ENCODE measurements at places on chromosomes 7 and 10. TPM values are rescaled to one million over a fixed set of nuclear protein-coding genes. Genes with fewer than 3 reads are reported as not detected.

DNA sequence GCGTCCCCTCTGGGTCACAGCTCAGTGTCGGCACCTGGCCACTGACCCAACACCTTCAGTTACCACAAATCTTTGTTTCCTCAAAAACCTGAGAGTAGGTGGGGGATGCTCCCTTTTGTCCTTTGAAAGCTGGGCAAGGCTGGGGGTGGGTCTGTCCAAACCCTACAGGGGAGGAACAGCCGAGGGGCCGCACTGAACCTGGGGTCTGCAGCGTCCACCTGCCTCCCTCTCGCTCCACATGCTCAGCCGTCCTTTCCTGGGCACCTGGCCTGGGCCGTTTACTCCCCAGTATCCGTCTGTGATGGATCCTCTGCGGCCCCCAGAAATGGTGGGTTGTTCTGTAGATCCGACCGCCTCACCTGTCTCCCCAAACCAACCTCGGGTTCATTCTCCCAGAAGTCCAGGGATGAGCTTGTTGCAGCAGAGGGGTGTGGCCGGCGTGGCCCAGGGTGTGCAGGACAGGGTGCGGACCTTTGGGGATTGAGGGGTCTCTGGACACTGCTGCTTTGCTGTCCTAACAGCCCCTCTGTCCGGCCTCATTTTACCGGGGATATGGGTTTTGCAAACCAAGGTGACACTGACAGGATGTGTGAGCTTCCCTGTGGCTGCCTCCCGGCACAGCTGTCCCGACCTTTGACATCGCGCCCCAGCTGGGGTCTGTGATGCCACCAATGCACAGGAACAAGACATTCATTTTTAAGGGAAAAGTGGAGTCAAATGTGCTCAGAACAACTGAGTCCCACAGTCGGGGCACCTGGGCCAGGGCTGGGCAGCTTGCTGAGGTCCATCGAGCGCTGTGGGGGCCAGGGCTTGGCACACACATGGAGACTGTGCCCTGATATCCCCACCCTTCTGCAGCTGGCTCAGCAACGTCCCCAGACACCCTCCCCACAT lies 115.9 kb downstream of the VIPR2 start:
- no peaks in the 10 kb centered on the region for H3K27me3 ChIP-seq
- H3K4me1 ChIP-seq: peaks cover 18% of the 10 kb centered on the region
- no peak for DNase-seq
- H3K27ac ChIP-seq: peak overlapping the region; percentile 88
- no peak overlapping the region for H3K4me3 ChIP-seq

DNA sequence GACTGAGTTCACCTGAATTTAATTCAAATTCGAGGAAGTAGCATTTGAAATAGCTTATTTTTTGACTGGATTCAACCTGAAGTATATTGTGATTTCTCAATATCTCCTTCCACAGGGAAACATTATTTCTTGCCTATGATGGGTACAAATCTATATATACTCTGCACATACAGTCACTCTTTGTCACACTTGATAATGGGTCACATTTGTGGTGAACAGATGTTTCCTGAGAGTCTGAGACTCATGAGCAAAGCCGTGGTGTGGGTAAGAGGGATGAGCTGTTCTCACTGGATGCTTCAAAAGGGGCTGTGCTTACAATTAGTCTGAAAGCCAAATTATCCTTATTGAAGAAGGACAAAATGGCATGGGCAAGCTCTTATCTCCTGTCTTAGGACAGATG lies 18.0 kb upstream of the TBXAS1 start:
- H3K4me1 ChIP-seq: no peaks in the 10 kb centered on the region
- DNase-seq: no peak
- H3K36me3 ChIP-seq: no peaks in the 10 kb centered on the region
- no peaks in the 10 kb centered on the region for H3K27me3 ChIP-seq

- no peak overlapping the region for H3K27ac ChIP-seq
- H3K4me3 ChIP-seq: peak overlapping the region; percentile 38
- peaks cover 5% of the 10 kb centered on the region for H3K36me3 ChIP-seq
- H3K27me3 ChIP-seq: no peaks in the 10 kb centered on the region
- DNase-seq: no peak
- H3K4me1 ChIP-seq: peaks cover 11% of the 10 kb centered on the region
Observed at GRCh38 chr10:103663236-103663635, 169.7 kb downstream of the NEURL1 start.

DNA sequence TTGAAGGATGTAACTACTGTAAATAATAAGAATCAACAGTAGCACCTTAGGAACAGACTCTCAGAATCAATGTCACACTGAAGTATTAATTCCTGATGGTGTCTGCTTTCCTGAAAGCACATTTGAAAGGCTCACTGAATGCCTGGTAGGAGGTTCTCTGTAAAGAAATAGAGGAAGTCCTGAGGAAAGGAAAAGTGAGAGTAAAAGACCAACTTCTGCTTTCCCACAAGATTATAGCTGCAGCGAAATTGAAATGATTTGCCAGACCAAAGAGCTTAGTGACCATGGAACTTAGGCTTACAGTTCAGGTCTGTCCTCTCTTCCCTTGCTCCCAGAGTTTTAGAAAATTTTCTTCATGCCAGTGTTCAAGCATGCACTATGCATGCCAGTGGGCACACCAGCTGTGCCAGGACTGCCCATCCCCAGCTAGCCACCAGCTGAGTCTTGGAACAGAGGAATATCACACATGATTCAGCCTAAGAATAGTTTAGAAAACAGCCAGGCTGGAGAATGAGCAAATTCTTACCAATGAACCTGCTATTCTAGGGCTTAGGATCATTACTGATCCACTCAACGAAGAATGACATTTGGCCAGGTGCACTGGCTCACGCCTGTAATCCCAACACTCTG lies 123.2 kb downstream of the HERPUD2 start:
- no peaks in the 10 kb centered on the region for H3K36me3 ChIP-seq
- H3K27me3 ChIP-seq: no peaks in the 10 kb centered on the region
- H3K4me3 ChIP-seq: no peak overlapping the region
- no peak for DNase-seq
- H3K4me1 ChIP-seq: no peaks in the 10 kb centered on the region

GRCh38 chr10:72295330-72295910 lies 21.7 kb downstream of the DDIT4 start:
- H3K27me3 ChIP-seq: no peaks in the 10 kb centered on the region
- DNase-seq: no peak
- no peak overlapping the region for H3K4me3 ChIP-seq
- H3K4me1 ChIP-seq: no peaks in the 10 kb centered on the region
- no peak overlapping the region for H3K27ac ChIP-seq

DNA sequence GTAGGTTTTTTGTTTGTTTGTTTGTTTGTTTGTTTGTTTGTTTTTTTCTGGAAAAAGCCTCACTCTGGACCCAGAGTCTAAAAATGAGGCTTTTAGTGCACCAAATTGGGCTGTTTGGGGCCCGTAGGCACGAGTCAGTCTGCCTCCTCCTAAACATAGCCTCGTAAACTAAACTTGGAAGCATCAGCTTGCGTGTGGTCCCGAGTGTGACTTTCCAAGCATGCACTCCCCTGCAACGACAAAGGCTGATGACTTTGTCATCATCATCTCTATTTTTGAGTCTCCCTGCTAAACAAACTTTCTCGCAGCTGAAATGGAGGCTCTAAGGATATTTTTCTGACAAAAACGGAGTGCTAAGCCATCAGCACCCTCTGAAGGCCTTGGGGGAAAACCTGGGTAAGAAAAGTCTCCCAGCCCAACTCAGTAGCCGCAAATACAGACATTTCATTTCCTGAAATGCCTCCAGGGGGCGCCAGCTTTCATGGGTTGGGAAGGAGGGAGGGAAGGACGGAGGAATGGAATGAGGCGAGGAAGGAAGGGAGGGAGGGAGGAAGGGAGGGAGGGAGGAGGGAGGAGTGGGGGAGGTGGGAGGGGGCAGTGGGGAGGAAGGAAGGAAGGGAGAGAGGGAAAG lies 245.9 kb downstream of the KCNMA1 start:
- peak; percentile 65 for DNase-seq
- no peaks in the 10 kb centered on the region for H3K36me3 ChIP-seq
- peak overlapping the region; percentile 96 for H3K27ac ChIP-seq

DNA sequence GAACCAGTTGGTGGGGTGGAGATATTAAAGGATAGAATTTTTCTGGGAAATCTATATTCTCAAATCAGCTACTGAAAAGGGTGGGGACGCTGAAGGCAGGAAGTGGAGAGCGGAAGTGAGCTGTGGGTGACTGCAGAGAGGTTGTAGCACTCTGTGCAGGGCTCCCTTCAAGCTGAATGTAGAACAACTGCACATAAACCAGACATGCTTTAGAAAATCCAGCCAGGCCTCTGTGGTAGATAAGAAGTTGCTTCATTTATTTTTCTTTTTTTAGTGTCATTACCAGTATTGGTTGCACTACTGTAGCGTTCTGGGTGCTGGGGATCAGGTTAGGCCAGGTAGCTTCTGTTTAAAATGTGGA lies 127.8 kb downstream of the CELF2 start:
- H3K27ac ChIP-seq: no peak overlapping the region
- DNase-seq: no peak
- H3K4me1 ChIP-seq: peaks cover 21% of the 10 kb centered on the region
- H3K4me3 ChIP-seq: peak overlapping the region; percentile 5
- no peaks in the 10 kb centered on the region for H3K27me3 ChIP-seq

DNA sequence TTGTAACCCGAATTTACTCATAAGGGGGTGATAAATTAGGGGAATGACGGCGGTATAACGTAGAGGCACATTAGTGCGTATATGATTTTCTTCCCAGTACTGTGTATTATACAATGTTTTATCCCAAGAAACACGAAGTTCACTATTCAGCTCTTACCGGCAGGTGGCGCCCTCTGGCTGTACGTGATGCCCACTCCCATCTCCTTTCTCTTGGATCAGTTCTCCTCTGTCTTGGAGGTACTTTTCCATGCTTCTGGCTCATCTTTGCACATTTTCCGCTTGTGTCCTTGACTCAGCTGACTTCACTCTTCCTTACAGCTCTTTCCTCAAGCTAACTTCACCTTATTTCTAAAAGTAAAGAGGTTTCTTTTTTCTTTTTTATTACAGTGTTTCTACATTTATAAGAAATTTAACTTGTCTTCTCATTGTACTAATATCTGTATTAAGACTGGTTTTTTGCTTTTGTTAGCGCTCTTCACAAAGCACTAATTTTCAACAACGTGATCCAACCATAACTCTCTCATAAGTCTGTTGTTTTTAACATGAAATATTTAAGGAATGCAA lies 21.3 kb downstream of the TMEM176B start:
- no peak for DNase-seq
- no peak overlapping the region for H3K27ac ChIP-seq

DNA sequence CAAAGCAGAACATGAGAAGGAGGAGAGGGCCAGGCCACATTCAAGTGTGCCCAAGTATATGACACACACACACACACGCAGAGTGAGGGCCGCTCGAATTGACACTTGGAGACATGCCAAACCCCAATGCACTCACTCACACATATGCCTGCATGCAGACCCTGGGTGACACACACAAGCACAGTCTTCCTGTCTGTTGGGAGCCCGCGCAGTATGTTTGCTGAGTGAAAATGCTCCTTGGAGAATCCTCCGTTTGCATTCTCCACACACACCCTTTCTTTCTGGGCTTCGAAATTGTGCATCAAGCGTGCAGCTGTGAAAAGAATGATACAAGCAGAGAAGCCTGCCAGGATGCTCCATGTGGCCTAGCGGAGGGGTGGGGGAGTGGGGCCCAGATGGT lies 120.9 kb downstream of the PLXNA4 start:
- H3K27me3 ChIP-seq: no peaks in the 10 kb centered on the region
- H3K36me3 ChIP-seq: no peaks in the 10 kb centered on the region
- no peak for DNase-seq
- H3K4me3 ChIP-seq: no peak overlapping the region
- H3K27ac ChIP-seq: no peak overlapping the region

GRCh38 chr10:44024356-44025116 lies 360.4 kb downstream of the CXCL12 start:
- no peak overlapping the region for H3K27ac ChIP-seq
- no peaks in the 10 kb centered on the region for H3K27me3 ChIP-seq
- no peaks in the 10 kb centered on the region for H3K36me3 ChIP-seq
- no peak for DNase-seq
- H3K4me1 ChIP-seq: no peaks in the 10 kb centered on the region

- no peak for DNase-seq
- H3K27me3 ChIP-seq: no peaks in the 10 kb centered on the region
- H3K4me3 ChIP-seq: peak overlapping the region; percentile 89
- H3K4me1 ChIP-seq: peaks cover 29% of the 10 kb centered on the region
Observed at GRCh38 chr7:108525327-108525984, 479 bp downstream of the PNPLA8 start.

GRCh38 chr10:18364987-18365775 lies 225.0 kb downstream of the CACNB2 start:
- no peak overlapping the region for H3K4me3 ChIP-seq
- DNase-seq: no peak
- H3K27ac ChIP-seq: no peak overlapping the region
- peaks cover 13% of the 10 kb centered on the region for H3K4me1 ChIP-seq
- H3K36me3 ChIP-seq: no peaks in the 10 kb centered on the region

GRCh38 chr10:11871466-11871865 lies 48.3 kb downstream of the PROSER2 start:
- DNase-seq: no peak
- H3K27ac ChIP-seq: no peak overlapping the region
- H3K4me3 ChIP-seq: no peak overlapping the region
- H3K36me3 ChIP-seq: no peaks in the 10 kb centered on the region
- H3K4me1 ChIP-seq: peaks cover 30% of the 10 kb centered on the region

- DNase-seq: no peak
- H3K27ac ChIP-seq: no peak overlapping the region
Observed at GRCh38 chr10:129922598-129923123, 41.4 kb downstream of the EBF3 start.

- H3K4me1 ChIP-seq: no peaks in the 10 kb centered on the region
- no peaks in the 10 kb centered on the region for H3K36me3 ChIP-seq
- DNase-seq: no peak
- H3K27me3 ChIP-seq: no peaks in the 10 kb centered on the region
Observed at GRCh38 chr7:142717453-142717852, 31.8 kb upstream of the PRSS1 start.

DNA sequence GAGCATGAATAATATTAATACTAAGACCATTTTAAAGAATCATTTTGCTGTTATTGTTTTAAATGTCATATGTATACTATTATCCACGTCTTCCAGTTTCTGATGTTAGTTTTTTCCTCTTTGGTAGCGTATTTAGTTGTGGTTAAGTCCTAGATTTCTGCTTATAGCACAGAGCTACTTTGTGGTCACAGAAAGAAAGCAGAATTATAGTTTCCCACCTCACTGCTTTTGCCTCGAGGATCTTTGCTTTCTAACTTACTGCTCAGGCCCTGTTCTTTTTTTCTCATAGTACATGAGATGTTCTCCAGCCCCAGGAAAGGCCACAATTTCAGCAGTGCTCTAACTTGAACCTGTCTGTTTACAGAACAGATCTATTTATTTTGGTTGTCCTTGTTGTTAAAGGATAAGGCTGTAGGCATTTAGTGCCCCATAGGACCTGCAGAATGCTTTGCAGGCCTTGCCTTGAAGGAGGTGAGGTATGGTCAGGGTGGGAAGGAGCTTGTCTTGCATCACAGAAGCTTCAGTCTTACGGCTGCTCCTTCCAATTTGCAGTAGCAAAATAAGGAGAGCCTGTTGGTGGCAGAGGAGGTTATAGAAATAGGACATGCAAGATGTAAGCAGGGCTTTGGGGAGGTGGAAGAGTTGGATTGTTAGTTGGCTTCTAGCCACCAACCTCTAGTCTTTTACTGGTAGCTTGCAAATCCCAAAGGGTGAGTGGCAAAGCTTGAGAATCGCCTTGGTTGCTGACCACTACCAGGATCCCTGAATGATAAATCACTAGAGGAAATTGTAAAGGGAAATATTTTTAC lies 129.1 kb downstream of the LRRC4 start:
- H3K27ac ChIP-seq: no peak overlapping the region
- no peaks in the 10 kb centered on the region for H3K27me3 ChIP-seq
- H3K4me3 ChIP-seq: no peak overlapping the region
- no peak for DNase-seq

Gene C10orf62
- total RNA-seq: not detected

Gene OR2A5
- not detected for total RNA-seq

Gene DDX50
- total RNA-seq: 30.6 TPM

Gene CDC14C
- not detected for total RNA-seq

Gene FXYD4
- total RNA-seq: not detected

Gene CPVL
- total RNA-seq: 21.0 TPM

Gene VAX1
- not detected for total RNA-seq

Gene PTPRN2
- 2.2 TPM for total RNA-seq

Data from thoracic aorta (tissue), 2 donors.